ENCODE measurements at places on chromosomes 1 and 21. TPM values are rescaled to one million over a fixed set of nuclear protein-coding genes. Genes with fewer than 3 reads are reported as not detected.

DNA sequence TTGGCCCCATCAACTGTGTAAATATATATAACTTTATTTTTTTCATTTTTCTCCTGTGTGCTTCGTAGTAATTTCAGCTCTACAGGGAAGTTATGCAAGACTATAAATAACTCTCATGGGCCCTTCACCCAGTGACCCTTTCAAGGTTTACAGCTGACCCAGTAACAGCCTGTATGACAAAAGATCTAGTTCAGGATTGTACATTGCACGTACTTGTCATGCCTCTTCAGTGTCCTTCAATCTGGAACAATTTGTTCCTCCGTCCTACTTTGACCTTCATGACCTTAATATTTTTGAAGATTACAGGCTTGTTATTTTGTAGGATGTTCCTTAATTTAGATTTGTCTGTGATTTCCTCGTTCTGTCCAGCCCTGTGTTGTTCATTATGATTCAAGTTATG is 40.5 kb downstream of the BRINP2 start:
- H3K4me3 ChIP-seq, result no peak overlapping the region
- H3K36me3 ChIP-seq, result no peaks in the 10 kb centered on the region
- H3K27me3 ChIP-seq, result no peaks in the 10 kb centered on the region
- DNase-seq, result no peak

DNA sequence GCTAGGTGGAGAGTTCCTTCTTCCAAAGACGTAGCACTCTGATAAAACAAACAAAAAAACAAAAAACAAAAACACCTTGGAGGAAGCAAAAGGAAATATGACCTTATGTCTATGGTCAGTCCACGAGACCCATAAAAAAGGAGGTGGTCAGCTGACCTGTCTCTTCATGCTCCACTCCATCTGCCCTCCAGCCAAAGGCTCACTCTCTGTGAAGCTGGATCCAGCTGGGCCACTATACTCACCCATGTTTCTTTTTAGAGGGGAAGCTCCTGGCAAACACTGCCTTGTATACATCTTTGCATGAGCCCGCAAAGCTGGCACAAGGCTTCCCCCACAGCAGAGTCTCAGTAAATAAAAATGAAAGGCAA is 126.1 kb upstream of the CACHD1 start:
- H3K36me3 ChIP-seq, result no peaks in the 10 kb centered on the region
- H3K27me3 ChIP-seq, result no peaks in the 10 kb centered on the region
- H3K4me1 ChIP-seq, result no peaks in the 10 kb centered on the region
- no peak for DNase-seq
- no peak overlapping the region for H3K4me3 ChIP-seq

- DNase-seq, result no peak
- peaks cover 9% of the 10 kb centered on the region for H3K4me1 ChIP-seq
- H3K27me3 ChIP-seq, result no peaks in the 10 kb centered on the region
- H3K4me3 ChIP-seq, result no peak overlapping the region
Measured at GRCh38 chr1:205934788-205935187, 8.5 kb downstream of the SLC26A9 start.

GRCh38 chr1:218742467-218743262 is 397.5 kb downstream of the TGFB2 start:
- no peak for DNase-seq
- no peaks in the 10 kb centered on the region for H3K36me3 ChIP-seq
- H3K4me1 ChIP-seq, result peaks cover 5% of the 10 kb centered on the region

Gene SELE
- 0.94 TPM for total RNA-seq

Gene KRTAP11-1
- total RNA-seq, result not detected

Gene C1orf159
- 4.4 TPM for total RNA-seq
